IMR-90 (cell line): ENCODE measurements at places on chromosomes 1 and 21.
A peak's percentile ranks its signal among the peaks of the same experiment; 100 is the strongest.

DNA sequence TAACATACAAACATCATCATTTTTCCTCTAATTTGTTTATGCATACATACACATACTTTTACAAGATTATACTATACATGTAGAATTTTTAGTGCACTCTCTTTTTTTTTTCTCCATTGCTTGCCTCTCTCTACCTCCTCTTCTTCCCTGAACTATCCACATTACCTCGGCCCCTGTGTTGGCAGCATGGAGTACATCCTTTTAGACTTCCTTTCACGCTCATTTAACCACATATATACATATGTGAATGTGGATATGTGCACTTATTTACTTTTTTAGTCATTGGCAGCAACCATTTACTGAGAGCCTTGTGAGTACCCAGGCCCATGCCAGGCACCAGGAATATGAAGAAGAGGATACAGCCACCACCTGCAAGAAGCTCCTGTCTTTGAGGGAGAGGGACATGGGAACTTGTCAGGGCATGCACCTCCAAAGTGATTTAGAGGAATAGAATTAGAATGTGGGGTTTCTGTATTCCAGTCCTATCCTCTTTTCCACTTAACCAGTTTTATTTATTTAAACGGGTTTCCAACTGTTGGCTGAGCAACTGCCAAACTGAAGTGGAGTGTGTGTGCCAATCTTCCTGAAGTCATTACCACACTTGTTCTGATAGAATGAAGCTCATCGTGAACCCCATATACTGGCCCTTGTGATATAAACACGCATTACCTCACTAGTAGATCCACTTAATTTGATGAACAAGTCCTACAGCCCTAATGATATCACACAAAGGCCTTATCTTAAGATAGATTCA is 212.6 kb downstream of the TNR start:
- no peak for DNase-seq

DNA sequence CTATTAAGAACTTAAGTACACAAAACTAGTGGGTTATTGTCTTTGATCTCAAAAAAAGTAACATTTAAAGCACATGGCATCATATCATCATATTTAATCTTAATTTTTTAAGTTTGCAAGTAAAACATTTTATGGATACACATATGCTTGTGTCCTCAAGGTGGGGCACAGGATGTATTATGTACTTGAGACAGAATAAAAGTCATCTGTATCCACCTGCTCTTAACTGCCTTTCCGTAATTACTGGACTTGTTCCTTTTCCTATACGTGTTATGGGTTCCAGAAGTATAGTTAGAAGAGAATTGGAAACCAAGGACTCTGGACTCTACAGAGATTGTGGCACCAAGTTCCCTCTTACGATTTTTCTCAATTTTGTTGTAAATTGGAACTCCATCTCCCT is 79.4 kb downstream of the FCRL5 start:
- DNase-seq = no peak

DNA sequence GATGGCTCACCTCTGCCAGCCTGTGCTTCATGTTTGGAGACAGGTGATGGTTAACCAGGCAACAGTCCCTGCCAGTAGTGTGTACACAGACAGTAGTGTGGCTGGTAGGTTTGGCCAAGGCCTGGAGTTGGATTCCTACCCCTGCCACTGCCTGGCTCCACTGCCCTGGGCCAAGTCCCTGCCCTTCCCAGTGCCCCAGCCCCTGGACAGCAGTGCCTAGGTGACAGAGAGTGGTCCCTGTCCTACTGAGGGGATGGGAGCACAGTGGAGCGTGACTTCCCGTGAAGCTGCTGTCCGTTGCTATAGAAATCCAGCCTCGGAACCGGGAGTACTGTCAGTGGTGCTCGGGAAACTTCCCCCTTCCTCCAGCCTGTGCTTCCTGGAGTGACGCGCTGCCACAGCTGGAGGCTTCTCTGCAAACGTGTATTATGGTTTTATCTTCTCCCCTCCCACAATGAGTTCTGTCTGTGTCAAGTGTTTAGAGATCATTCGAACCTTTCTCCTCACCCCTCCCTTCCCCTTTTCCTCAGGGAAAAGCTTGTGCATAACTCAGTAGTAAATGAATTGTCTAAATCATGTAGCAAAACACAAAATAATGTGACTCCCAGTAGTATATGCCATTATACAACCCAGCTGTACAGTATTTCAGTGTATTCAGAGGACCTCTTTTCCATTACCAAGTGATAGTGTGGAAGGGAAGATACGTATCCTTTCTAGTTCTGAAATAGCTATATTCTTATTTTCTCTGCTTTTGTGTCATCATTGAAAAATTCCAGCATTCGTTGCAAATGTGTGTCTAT is 73.4 kb downstream of the GALNT2 start:
- peak; percentile 90 for DNase-seq

DNA sequence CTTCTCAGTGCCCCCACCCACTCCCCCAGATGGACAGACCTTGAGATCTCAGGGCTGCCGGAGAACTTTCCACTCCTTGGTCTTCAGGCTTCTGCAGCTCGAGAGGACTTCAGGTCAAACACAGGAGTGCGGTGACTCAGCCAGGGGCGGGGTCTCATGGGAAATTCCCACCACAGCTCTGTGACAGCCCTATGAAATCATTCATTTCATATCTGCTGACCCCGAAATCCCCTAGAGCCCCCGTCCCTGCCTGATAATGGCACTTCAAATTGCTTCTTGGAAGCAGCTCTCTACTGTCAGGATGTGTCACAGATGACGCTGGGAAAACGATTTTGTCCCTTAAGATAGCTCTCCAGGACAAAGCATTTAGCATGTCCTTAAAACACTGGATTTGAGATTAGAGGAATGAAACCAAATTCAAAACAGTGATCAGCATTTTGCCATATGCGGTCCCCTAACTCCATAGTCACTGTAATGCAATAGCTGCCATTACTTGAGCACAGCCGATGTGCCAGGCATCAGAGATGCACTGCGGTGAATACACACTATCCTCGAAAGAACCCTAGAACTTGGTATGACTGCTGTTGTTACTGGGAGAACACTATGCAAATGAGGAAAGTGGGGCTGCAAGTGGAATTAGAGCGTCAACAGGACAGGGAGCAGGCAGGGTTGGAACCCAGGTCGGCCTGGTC is at the start of gene TNFRSF9:
TNFRSF9 (minus strand) TSS at position 95 of the 692 bp plus-strand sequence. CDS start 845 bp downstream, outside the sequence.
- peak; percentile 54 for DNase-seq

- no peak for DNase-seq
These were observed 905 bp upstream of the C1QTNF12 start for GRCh38 chr1:1247341-1247913.
